ENCODE measurements at places on chromosomes 1 and 21. TPM values are rescaled to one million over a fixed set of nuclear protein-coding genes. Genes with fewer than 3 reads are reported as not detected.

LCA5L gene
- 1.8 TPM for polyA plus RNA-seq

ZYG11B gene
- polyA plus RNA-seq = 39.0 TPM

KRTAP6-1 gene
- not detected for polyA plus RNA-seq

ZNF695 gene
- polyA plus RNA-seq = 1.3 TPM

AMPD1 gene
- polyA plus RNA-seq = 142 TPM

SLAMF1 gene
- polyA plus RNA-seq = not detected

GBP6 gene
- not detected for polyA plus RNA-seq

NECTIN4 gene
- polyA plus RNA-seq = 0.43 TPM

DNA sequence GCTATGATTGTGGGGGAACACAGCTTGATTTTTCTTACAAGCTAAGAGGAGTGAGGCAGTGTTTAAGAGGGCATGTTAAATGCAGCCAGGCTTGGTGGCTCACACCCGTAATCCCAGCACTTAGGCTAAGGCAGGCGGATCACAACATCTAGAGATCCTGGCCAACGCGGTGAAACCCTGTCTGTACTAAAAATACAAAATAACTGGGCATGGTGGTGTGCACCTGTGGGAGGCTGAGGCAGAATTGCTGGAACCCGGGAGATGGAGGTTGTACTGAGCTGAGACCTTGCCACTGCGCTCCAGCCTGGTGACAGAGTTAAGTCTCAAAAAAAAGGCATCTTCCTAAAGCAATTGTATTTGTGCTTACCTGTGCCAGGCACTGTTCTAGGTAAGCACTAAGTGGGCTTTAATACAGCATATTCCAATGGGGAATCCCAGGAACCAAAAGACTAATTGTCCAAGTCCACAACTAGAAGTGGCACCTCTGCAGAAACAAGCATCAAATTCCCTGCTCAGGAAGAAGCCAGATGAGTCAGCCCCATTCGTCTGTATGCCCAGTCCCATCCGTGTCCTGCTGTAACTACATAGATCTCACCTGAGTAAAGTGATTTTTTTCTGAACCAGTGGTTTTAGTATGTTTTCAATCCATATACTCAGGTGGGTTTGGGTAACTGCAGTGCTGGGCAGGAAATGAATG, 4.6 kb downstream of the RCC1 start:
- DNase-seq = no peak

- no peak for DNase-seq
Measured at GRCh38 chr1:5351366-5351765, 640.9 kb downstream of the NPHP4 start.

- DNase-seq = peak; percentile 92
Measured at GRCh38 chr1:156104065-156104810, 10.3 kb upstream of the LMNA start.

DNA sequence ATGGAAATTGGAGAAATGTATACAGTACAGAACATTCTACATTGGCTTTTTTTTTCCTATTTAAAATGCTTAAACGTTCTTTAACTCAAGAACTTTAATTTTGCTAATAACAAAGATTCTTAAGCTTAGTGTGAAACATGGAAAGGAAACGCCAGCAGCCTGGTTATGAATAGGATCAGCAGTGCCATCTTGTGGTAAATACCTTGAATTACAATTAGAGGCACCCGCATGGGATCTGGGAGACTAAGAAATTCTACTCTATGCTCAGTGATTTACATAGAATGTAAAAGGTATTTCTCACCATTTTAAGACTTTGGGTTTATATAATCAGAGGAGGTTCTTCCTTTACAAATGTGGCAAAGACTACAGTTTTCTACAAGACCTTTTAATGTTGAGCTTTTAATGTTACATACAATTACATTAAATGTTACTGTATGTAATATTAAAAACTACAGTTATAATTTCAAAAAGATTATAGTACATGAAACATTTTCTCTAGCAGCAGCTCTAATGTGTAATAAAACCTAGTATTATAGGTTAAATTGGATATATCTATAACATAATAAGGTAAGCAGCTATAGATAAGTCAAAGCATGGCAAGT, 32.1 kb upstream of the APOBEC4 start:
- no peak for DNase-seq

- DNase-seq = no peak
Measured at GRCh38 chr1:185291652-185292051, 25.4 kb downstream of the IVNS1ABP start.

All from hindlimb muscle (tissue), 1 donor.